ENCODE measurements at places on chromosomes 7 and 10.

- no peak for DNase-seq
Observed at GRCh38 chr7:55274156-55274555, 91.0 kb upstream of the LANCL2 start.

DNA sequence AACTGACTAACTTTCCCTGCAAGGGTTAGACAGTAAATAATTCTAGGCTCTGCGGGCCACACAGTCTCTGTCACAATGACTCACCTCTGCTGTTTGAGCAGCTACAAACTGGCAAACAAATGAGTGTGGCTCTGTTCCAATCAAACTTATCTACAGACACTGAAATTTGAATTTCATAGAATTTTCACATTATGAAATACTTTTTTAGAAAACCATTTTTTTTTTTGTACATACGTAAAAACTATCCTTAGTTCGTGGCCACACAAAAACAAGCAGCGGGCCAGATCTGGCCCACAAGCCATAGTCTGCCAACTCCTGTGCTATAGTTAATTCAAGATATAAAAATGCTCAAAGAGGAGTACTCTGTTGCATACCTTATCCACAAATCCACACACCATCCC lies 32.6 kb downstream of the PIP4K2A start:
- no peak for DNase-seq

- no peak for DNase-seq
Observed at GRCh38 chr7:156950381-156950858, 908 bp downstream of the NOM1 start.

GRCh38 chr7:139887992-139888481 lies 59.0 kb downstream of the TBXAS1 start:
- DNase-seq = no peak

GRCh38 chr7:87709258-87709657 lies 81.1 kb downstream of the RUNDC3B start:
- no peak for DNase-seq

- DNase-seq = no peak
Observed at GRCh38 chr7:80611779-80612178, 26.7 kb upstream of the CD36 start.

GRCh38 chr10:64682043-64682442 lies 1160.8 kb downstream of the REEP3 start:
- no peak for DNase-seq

- no peak for DNase-seq
Observed at GRCh38 chr10:58064714-58065528, 202.8 kb downstream of the IPMK start.

DNA sequence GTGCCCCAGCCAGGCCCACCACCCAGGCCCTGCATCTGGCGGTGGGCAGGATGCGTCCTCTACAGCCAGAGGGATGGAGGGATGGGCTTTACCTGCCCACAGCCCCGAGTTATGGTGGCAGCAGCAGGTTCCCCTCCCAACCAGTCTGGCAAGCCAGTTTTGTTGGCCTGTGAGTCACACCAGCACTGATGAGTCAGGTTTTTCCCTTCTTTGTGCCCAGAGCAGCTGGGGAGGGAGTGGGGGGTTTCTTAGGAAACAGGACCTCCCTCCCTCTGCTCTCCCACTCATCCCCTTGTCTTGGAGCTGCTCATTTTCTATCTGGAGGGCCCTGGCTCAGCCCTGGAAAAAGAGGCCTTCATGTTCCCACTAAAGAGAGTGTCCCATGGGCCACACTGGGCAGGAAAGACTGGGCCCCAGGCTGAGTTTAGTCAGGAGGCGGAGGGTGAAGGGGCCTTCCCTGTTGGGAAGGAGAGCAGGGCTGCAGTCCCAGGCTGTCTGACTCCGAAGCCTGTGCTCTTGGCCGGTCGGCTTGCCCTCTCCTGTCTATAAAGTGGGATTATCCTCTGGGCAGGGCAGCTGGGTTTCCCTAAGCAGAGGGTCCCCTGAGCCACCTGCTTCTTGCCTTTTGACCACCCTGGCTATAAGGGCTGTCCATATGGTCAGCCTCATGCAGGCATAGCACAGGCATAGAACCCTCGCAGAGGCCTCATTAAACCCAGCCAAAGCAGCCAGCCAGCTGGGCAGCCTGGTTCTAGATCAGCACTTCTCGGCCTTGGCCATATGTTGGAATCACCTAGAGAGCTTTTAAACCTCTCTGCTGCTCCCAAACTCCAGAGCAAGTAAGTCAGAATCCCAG lies 30.2 kb upstream of the ANKRD2 start:
- DNase-seq = peak; percentile 81

GRCh38 chr10:2748287-2748686 lies 319.1 kb upstream of the PFKP start:
- no peak for DNase-seq

DNA sequence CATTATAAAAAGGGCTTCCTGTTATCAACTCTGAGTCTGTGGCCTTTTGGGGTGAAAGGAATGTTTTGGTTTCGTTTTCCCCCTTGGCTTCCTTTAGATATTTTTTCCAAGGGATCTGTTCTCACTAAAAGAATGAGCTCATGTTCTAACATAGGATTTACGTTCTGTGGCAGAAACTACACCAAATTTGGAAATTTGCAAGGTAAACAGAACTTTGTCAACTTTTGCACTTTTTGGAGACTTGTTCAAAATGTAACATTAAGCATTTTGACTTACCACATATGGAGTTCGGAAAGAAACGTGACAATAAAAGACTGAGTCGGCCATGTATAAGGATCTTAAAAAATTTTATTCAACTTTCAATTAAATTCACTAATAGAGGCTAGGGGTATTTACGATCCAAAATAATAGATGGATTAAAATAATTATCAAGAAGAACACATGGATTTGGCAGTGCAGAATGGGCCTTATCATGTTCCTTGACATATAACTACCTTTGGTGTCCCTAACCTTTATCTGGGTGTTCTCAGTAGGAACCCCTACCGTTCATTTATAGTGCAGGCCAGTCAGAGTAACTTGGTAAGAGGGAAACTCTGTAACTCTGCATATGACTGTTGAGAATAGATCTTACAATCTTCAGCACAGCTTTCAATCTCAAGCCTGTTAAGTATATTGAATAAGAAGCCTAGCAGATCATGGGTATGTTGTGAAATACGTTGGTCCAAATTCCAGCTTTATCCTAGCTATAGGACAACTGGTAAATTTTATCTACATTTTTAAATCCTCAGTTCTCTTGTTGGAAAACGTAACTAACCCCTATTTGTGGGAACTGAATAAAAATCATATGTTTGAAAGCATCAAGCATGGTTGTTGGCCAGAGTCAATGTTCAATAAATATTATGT lies 11.8 kb downstream of the CPED1 start:
- no peak for DNase-seq

GRCh38 chr7:118615681-118616080 lies 391.2 kb downstream of the ANKRD7 start:
- no peak for DNase-seq

DNA sequence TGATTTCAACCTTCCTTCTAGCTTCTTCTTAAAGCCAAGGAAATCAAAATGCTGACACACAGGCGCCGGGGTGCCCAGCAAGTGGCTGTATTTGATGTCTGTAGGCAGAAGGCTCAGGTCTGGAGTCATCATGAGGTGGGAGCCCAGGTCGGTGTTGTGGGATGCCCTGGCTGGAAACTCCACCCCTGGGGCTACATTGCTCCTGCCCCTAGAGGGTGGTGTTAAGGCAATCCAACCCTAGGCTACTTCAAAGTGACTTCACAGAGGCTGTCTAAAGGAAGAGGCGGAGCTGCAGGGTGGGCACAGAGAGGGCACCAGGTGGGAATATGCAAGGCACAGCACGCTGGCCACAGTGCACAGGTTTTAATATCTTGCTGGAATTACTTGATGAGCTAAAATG lies 200.9 kb downstream of the ADAM12 start:
- DNase-seq = no peak

DNA sequence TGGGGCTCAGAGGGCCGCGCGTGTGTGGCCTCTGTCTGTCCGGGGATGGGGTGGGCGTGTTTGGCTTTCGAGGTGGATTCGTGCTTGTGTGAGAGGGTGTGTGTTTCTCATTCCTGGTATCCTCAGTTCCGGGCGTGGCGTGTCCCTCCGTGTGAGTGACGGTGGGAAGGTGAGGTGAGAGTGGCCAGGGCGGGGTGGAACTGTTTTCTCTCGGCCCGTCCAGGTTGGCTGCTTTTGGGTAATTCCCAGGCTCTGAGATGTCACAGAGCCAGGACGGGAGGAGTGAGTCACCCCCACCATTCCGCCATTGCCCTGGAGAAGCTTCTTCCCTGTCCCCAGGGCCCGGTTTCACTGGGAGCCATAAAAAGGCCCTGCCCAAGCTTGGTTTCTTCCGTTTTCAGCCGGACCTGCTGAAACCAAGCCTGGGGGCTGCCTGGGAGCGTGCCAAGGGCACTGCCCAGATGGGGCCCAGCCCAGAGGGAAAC lies 21.3 kb upstream of the CLDN4 start:
- no peak for DNase-seq

DNA sequence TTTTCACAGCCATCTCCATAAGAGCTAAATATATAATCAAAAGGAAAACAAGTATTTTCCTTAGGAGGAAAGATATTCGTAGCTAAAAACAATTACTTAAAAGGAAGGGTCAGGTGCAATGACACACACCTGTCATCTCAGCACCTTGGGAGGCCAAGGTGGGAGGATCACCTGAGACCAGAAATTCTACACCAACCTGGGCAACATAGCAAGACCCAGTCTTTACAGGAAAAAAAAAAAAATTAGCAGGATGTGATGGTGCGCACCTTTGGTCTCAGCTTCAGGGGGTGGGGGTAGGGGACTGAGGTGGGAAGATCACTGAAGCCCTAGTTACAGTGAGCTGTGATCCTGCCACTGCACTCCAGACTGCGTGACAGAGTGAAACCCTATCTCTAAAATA lies 11.9 kb downstream of the TNPO3 start:
- DNase-seq = no peak

DNA sequence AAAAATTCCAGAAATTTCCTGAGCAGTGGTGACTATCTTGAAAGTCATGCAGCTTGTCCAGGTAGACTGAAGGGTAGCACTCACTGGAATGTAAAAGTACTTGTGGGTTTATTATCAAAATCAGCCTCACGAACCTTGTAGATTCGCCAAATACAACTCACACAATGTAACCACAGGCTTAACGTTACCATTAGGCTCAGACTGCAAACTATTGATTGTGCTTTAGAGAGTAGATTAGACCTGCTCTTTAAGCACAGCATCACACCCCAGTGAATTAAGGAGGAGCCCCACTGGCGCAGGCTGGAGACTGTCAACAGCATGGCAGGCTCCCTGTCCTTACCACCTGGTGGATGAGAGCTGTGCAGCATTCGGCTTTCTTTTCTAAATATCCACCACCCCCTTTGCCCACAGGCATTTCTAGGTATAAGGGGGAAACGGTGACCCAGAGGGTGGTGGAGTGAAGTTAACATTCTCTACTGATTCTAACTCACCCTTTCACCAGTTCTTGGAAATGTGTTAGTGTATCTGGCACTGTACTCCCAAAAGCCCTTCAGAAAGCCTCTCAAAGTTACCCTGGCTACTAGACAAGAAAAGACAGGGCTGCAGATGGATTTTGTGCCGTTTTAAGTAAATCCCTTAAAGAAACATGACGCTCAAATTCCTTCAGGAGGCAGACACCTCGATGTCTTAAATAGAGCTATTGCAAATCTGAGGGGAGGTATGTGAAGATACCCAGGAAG lies 56.6 kb downstream of the GSDME start:
- DNase-seq = no peak

DNA sequence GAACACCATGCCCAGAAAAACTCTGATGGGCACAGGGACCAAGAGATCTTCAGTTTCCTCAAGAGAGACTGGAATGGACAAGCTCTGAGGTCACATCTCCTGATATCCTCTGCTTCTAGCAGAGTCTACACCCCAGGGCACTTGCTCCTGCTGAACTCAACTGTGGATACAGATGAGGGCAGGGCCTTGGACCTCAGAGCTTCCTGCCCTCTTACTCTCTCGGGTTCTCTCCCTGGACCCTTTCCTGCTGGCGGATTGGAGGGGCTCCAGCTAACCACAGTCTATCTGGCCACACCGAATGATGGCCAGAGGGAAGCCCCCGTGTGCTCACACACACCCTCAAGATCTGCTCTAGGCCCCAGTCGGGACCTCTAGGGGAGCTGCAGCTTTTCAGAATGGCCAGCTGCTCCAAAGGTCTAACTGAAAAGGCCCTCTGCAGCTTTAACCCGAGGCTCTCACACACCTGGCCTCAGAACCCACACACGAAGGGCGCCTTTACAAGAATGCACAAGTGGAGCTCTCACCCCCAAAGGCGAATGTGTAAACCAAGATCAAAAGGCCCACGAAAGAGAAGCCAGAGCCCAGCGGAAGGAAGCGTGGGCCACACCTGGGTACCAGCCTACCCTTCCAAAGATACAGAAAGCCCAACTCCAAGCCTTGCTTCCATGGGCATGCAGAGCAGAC lies 65.5 kb downstream of the FAM53B start:
- DNase-seq = no peak

- DNase-seq = no peak
Observed at GRCh38 chr10:72370201-72370722, 15.5 kb upstream of the DNAJB12 start.

DNA sequence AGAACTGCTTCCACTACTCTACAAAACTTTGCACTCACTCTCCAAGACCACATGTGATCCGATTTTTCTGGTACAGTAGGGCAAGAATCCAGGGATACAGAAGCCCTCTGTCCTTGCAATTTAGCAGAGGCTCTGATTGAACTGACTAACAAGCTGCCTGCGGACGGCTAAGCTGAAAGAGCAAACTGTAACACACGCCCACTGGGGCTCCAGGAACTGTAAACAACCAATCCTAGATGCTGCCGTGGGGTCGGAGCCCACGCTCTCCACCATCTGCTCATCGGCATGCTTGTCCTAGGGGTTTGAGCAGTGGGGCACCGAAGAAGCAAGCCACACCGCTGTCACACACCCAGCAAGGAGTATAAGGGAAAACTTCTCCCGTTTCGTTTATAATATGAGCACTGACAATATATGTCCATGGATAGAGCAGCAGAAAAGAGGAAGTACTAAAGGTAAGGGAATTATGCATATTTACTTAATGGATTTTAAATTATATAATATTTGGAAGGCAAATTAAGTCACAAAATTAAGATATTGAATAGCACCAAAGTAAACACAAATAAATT lies 634.4 kb upstream of the POT1 start:
- DNase-seq = no peak

DNA sequence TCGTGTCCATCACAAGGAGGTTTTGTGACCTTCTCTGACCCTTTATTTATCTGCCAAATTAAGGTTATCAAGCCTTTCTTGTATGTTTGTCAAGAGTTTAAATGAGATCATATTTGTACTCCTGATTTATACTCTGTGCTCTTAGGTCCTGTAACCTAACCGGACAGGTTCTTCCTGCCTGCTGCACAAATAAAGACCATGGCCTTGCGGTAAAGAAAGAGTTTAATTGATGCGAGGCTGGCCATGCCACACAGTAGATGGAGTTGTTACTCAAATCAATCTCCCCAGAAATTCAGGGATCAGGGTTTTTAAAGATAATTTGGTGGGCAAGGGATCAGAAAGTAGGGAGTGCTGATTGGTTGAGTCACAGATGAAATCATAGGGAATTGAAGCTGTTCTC lies 79.5 kb upstream of the LRGUK start:
- DNase-seq = no peak

- DNase-seq = no peak
Observed at GRCh38 chr7:17871815-17872533, 68.3 kb downstream of the SNX13 start.
